HuH-7.5 (cell line): ENCODE measurements at places on chromosomes 4 and X.

- DNase-seq, result no peak
These were observed 20.5 kb downstream of the NOP14 start for GRCh38 chr4:2942532-2943363.

DNA sequence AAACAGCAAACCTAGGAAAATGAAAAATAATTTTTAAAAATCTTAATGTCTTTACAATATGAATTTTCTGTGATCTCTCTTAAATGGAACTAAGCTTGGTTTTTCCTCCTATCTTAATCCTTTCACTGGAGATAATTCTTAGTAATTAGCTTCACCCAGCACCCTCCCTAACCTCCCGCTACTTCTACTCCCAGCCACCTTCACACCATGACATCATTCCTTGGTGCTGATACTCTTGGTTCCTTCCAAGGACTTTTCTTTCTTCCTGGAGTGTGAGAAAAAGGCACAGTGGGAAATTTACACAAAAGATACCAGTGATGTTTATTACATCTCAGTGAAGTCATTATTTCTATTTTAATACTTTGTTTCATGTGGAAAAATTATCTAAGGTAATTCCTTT is 163.6 kb upstream of the PLAC1 start:
- DNase-seq, result no peak

GRCh38 chrX:63350465-63350877 is 661 bp downstream of the SPIN4 start:
- DNase-seq, result no peak

- no peak for DNase-seq
These were observed 56.6 kb downstream of the AREG start for GRCh38 chr4:74501579-74501978.

- DNase-seq, result no peak
These were observed 9.7 kb upstream of the USO1 start for GRCh38 chr4:75714704-75715103.

DNA sequence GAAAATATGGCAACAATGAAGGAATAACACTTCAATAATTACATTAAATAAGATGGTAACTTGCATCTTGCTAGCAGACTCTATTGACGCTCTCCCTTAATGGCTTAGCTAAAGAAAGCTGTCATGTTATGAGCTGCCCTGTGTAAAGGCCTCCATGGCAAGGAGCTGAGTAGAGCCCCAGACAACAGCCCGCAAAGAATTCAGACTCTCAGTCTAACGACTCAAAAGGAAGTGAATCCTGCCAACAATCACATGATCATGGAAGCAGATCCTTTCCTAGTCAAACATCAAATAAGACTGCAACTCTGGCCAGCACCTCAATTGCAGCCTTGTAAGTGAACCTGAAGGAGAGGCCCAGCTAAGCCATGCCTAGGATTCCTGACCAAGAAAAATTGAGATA is 157.6 kb downstream of the MAB21L2 start:
- DNase-seq, result no peak
